Kasumi-1 (cell line): ENCODE measurements at places on chromosomes 7 and 10.

GRCh38 chr7:131336956-131337355, 9.3 kb downstream of the MKLN1 start:
- peak; percentile 37 for DNase-seq

- DNase-seq, result no peak
These were observed 29.3 kb downstream of the RHOBTB1 start for GRCh38 chr10:60914690-60915141.

DNA sequence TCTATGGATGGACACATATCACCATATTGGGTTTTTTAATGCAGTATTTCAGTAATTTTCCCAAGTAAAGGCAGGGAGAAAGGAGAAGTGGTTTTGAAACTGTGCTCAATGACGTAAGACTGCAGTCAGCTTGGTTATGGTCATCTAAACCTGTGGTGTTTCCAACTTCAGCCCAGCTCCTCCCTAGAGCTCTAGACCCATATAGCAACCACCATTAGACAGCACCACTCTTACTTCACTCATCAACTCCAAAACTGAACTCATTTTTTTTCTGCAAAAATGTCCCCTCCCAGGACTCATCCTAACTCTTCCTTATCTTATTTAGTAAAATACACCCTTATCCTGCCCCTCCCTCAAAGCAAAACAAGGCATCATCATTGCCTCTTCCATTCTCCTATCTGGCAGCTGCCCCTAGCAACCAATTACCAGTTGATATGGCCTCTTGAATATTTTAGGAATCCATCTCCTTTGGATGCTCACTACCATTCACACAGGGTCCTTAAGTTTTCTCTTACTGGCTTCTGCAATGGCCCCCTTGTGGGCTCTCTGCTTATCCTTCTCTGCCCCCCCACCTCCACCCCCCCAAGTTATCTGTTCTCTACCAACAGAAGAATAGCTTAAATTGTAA, 1.5 kb upstream of the RALA start:
- DNase-seq, result peak; percentile 74

GRCh38 chr7:69934144-69934903, 336.0 kb downstream of the AUTS2 start:
- no peak for DNase-seq

GRCh38 chr10:82383350-82383749, 508.4 kb downstream of the NRG3 start:
- DNase-seq, result no peak

DNA sequence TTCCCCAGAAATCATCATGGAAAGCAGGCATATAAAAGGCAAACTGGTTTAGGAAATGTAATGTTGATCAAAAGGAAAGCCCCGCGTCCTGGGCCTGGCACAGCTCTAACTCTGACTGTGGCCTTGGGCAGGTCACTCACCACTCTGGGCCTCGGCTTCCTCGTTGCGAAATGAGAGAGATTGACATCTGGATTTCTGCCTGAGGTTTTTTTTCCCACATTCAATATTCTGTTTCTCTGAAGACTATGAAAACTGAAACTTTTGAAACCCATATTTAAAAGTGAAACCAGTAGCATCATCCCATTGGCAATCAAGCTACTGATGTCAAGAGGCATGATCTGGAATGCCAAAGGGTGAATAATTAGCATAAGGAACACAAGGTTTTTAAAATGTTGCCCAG, 369.7 kb upstream of the NPVF start:
- no peak for DNase-seq

DNA sequence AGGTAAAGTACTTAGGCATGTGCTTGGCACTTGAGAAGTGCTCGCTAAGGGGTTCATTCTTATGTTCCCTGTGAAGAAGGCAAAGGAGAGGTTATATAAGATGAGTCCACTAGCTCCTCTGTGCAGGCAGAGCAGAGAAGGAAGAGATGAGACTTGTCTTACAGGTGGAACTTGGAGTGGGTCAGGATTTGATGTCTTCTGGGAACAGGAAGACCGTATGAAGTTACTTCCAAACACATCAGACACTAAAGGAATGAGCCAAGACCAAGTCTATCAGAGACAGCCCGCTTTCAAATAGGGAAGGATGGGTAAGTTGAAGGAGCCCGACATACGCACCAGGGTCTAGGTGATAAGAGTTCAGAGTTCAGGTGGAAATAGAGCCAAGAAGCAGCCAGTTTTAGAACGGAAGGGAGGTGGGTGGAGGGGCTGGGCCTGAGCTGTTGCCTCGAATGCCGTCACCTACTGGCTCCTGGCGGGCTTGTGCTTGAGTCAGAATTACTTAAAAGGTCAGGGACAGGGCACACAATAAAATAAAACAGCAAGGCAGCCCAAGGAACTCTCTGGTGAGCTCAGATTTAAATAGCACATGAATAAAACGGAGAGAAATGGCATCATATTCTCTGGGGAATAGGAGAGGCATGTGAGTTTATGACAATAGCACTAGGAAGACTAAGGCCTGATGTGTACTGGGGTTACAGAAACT, 56.1 kb upstream of the GRB10 start:
- no peak for DNase-seq
